Pulmonary artery endothelial cell (primary cell): ENCODE measurements at places on chromosomes 12 and 14. TPM values are rescaled to one million over a fixed set of nuclear protein-coding genes. Genes with fewer than 3 reads are reported as not detected.

HCAR3 gene
- total RNA-seq, result not detected in 2 replicates

PLEKHG7 gene
- total RNA-seq, result 0.07 TPM in 1 of 2 replicates, not detected in the other

COPS7A gene
- 54.8 and 71.4 TPM in 2 replicates for total RNA-seq

RHEBL1 gene
- 2.2 and 3.0 TPM in 2 replicates for total RNA-seq

MYF5 gene
- total RNA-seq, result not detected in 2 replicates

PGF gene
- total RNA-seq, result 209 and 564 TPM in 2 replicates

ART4 gene
- 18.7 and 74.4 TPM in 2 replicates for total RNA-seq

ZDHHC22 gene
- under 0.01 and 0.04 TPM in 2 replicates for total RNA-seq

RFC5 gene
- total RNA-seq, result 21.7 and 28.2 TPM in 2 replicates

SPTB gene
- under 0.01 TPM in 1 of 2 replicates, not detected in the other for total RNA-seq

ESR2 gene
- total RNA-seq, result 0.13 and 0.99 TPM in 2 replicates

KRT74 gene
- total RNA-seq, result not detected in 2 replicates

LRP1-AS gene
- total RNA-seq, result not detected in 2 replicates

FGF23 gene
- not detected in 2 replicates for total RNA-seq

OTX2 gene
- total RNA-seq, result not detected in 2 replicates

CIROP gene
- not detected in 2 replicates for total RNA-seq

TNFAIP2 gene
- total RNA-seq, result 23.2 and 25.3 TPM in 2 replicates

INSM2 gene
- total RNA-seq, result not detected in 2 replicates

NEDD8 gene
- total RNA-seq, result 219 and 229 TPM in 2 replicates

KRT82 gene
- not detected in 2 replicates for total RNA-seq

TAS2R19 gene
- 3.9 and 4.1 TPM in 2 replicates for total RNA-seq

EGLN3 gene
- total RNA-seq, result 0.21 and 1.5 TPM in 2 replicates

AVPR1A gene
- total RNA-seq, result not detected in 2 replicates

APOF gene
- not detected in 2 replicates for total RNA-seq

ARHGEF40 gene
- 4.1 and 6.2 TPM in 2 replicates for total RNA-seq

OR6C2 gene
- not detected in 2 replicates for total RNA-seq

GPD1 gene
- not detected in 2 replicates for total RNA-seq

SIX6 gene
- total RNA-seq, result not detected in 2 replicates

RILPL1 gene
- 9.4 and 9.8 TPM in 2 replicates for total RNA-seq

NANOG gene
- not detected in 2 replicates for total RNA-seq

C12orf54 gene
- not detected in 2 replicates for total RNA-seq

TPI1 gene
- total RNA-seq, result 941 and 1,374 TPM in 2 replicates

TAS2R50 gene
- total RNA-seq, result 1.1 and 1.6 TPM in 2 replicates

AMIGO2 gene
- 15.2 and 23.4 TPM in 2 replicates for total RNA-seq

MYO1A gene
- total RNA-seq, result under 0.01 TPM in 1 of 2 replicates, not detected in the other

KCNJ8 gene
- total RNA-seq, result not detected in 2 replicates

AMN gene
- 0.13 TPM in 1 of 2 replicates, not detected in the other for total RNA-seq

EPS8 gene
- 35.0 and 45.1 TPM in 2 replicates for total RNA-seq

CLEC4E gene
- not detected in 2 replicates for total RNA-seq

FBXL14 gene
- 15.4 and 15.8 TPM in 2 replicates for total RNA-seq

POLE gene
- total RNA-seq, result 27.6 and 40.9 TPM in 2 replicates

PIWIL1 gene
- not detected in 2 replicates for total RNA-seq

CCDC85C gene
- 15.0 and 16.5 TPM in 2 replicates for total RNA-seq

AQP5 gene
- total RNA-seq, result 0.07 and 0.60 TPM in 2 replicates

NKX2-1 gene
- not detected in 2 replicates for total RNA-seq

TAS2R42 gene
- total RNA-seq, result not detected in 2 replicates

RTN1 gene
- total RNA-seq, result 0.78 and 1.5 TPM in 2 replicates

RIMBP2 gene
- not detected in 2 replicates for total RNA-seq
